Cortex of kidney (tissue), 1 donor: ENCODE measurements at places on chromosomes 11 and 22.

- DNase-seq, result no peak
Observed at GRCh38 chr22:37665487-37665886, 7.0 kb downstream of the PDXP start.

- DNase-seq, result no peak
Observed at GRCh38 chr11:5631417-5631816, 6.6 kb downstream of the TRIM34 start.

- no peak for DNase-seq
Observed at GRCh38 chr11:83713708-83714107, 427.5 kb upstream of the CCDC90B start.

GRCh38 chr11:27024865-27025264 is 15.8 kb upstream of the BBOX1 start:
- DNase-seq, result no peak

DNA sequence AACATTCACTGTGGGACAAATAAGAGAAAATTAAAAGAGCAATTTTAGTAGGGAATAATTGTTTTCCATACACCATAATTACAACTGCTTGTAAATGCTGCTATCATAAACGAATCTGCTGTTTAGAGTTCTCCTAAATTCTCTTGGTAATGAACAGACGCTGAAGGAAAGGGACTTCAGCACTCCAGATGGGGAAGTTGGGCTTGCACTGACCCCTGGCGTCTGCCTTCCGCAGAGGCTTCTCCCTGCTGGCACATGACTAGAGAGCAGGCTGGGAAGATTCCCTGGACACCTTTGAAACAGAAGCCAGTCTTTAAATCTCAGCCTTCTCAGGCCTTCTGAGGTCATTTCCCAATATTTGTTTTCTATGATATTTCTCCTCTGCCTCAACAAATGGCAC is 84.1 kb downstream of the NXPE2 start:
- no peak for DNase-seq

GRCh38 chr11:64754124-64754918 is 5.5 kb downstream of the PYGM start:
- no peak for DNase-seq

DNA sequence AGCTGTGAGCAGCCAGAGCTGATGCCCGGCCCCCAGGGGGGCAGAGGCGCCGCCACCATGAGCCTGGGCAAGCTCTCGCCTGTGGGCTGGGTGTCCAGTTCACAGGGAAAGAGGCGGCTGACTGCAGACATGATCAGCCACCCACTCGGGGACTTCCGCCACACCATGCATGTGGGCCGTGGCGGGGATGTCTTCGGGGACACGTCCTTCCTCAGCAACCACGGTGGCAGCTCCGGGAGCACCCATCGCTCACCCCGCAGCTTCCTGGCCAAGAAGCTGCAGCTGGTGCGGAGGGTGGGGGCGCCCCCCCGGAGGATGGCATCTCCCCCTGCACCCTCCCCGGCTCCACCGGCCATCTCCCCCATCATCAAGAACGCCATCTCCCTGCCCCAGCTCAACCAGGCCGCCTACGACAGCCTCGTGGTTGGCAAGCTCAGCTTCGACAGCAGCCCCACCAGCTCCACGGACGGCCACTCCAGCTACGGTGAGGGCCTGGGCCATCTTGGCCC is 6.1 kb downstream of the CDC42EP1 start:
- no peak for DNase-seq

DNA sequence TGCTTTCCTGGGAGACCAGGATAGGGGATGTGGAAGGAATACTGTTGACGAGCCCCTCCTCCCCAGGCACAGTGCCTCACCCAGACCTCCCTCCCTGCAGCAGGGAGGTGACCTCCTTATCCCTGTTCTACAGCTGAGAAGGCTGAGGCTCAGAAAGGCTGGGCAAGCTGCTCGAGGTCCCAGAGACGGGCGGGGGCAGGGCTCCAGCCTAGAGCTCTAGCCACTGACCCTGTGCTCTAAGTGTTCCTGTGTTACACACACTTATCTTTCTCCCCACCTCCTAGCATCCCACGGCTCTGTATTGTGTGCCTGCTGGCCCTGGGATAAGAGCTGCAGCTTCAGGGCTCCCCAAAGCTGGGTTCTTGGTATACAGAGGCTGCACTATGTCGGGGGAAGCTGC is 7.9 kb downstream of the CCDC134 start:
- DNase-seq, result no peak

DNA sequence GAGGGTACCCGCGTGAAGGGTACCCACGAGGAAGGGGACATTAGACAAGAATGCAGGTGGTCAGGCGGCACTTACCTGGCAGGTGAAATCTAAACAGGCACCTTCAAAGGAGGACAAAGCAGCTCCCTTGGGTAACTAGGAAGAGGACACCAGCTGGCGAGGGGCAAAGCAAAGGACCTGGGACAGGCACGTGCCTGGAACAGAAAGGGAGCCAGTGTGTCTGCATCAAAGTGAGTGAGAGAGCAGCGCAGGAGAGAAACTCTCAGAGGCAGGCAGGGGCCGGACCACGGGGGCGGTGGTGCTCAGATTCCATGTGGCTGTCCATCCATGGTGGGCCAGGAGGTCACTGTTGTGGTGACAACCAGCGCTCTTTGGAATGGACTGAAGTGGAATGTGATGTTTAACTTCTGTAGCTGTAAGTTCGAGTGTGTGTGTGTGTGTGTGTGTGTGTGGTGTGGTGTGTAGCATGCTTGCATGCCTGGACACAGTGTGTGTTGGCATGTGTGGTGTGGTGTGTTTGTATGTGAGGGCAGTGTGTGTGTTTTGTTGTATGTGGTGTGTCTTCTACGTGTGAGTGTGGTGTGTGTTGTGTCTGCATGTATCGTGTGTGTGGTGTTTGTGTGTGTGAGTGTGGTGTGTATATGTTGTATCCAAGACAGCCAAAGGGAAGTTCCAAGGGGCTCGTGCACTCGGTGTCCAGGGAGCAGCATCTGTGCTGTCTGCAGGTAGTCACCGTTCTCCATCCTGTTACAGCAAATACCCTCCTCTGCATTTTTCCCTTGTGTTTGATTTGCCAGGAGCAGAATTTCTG is 86.4 kb downstream of the CDKN1C start:
- DNase-seq, result no peak

GRCh38 chr11:110468121-110468520 is 38.4 kb downstream of the FDX1 start:
- DNase-seq, result no peak

- no peak for DNase-seq
Observed at GRCh38 chr11:64126796-64127195, 39.1 kb downstream of the MACROD1 start.

DNA sequence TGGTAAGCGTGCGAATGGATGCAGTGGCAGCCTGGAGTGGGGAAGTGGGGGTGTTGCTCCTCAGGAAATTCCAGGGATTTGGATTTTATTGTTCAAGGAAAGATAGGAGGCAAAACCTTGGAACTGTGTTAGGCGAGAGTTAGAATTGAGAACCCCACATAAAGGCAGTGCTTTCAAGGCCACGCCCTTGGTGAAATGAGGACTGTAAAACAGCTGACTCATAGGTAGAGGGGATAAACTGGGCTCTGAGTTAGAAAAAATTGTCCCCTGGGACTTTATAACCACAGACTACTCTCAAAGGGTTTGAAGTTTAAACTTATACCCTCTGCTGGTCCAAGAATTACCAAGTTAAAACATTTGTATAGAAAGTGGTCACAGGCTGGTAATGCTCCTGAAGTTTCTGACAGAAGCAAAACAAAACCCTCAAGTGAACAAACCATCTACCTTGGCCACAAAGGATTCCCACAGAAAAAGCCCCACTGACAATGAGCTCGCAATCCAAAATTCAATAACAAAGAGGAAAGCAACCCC is 250.3 kb upstream of the TBCEL start:
- DNase-seq, result no peak

GRCh38 chr11:8989453-8989852 is 14.3 kb downstream of the NRIP3 start:
- DNase-seq, result no peak

DNA sequence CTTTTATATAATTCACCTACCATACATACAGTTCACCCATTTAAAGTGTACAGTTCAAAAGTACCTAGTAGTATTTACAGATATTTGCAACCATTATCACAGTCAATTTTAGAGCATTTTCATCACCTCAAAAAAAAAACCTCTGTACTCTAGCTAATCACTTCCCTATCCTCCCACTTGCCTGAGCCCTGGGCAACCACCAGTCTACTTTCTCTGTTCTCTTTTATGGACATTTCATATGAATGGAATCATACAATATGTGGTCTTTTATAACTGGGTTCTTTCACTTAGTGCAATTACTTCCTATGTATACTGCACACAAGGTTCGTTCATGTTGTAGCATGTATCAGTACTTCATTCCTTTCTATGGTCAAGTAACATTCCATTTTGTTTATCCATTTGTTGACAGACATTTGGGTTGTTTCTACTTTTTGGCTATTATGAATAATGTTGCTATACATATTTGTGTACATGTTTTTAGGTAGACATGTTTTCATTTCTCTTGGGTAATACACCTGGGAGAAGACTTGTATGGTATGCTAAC is 17.8 kb upstream of the NEU3 start:
- no peak for DNase-seq

DNA sequence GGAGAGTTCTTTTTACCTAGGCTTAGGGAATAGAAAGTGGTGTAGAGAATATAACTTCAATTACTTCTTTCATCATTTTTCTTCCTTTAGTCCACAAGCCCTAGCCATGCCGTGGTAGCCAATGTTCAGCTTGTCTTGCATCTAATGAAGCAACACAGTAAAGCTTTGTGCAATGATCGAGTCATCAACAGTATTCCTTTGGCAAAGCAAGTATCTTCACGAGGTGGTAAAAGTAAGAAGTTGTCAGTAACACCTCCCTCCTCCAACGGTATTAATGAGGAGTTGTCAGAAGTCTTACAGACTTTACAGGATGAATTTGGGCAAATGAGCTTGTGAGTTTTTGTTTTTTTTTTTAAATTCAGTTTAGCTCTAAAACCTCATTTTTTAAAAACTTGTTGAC is 37.4 kb downstream of the CEP57 start:
- DNase-seq, result no peak

- DNase-seq, result no peak
Observed at GRCh38 chr22:27537501-27537900, 264.1 kb downstream of the MN1 start.

- no peak for DNase-seq
Observed at GRCh38 chr11:132631989-132632388, 900.3 kb downstream of the OPCML start.

GRCh38 chr11:18974192-18974591 is 35.0 kb upstream of the MRGPRX1 start:
- DNase-seq, result no peak

DNA sequence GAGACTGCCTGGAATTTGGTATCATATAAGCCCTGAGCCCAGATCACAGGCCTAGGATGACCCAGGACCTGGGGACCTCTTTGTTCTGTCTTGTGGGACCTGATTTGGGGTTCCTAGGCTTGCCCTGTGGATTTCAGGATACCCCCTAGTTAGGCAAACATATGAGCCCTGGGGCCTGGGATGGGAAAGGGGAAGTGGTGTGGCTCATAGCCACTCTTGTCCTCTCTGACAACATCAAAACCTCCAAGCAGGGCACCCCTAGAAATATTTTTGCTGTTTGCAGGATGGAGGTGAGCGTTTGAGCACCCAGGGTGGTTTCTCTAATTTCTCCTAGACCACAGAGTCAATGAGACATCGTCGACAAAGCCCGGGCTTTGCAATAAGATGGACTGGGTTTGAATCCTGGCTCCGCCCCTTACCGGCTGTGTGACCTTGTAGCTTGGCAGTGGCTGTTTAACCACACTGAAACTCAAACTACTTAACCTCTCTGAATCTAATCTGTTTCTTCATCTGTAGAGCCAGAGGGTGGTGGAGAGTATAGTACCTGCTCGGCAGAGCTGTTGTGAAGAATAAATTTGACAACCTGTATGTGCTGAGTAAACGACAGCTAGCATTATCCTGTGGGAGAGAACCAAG is 5.3 kb upstream of the LRRC10B start:
- DNase-seq, result no peak

GRCh38 chr22:28222976-28223745 is 304.1 kb upstream of the PITPNB start:
- no peak for DNase-seq

GRCh38 chr11:831961-832528 is 707 bp upstream of the CD151 start:
- no peak for DNase-seq

DNA sequence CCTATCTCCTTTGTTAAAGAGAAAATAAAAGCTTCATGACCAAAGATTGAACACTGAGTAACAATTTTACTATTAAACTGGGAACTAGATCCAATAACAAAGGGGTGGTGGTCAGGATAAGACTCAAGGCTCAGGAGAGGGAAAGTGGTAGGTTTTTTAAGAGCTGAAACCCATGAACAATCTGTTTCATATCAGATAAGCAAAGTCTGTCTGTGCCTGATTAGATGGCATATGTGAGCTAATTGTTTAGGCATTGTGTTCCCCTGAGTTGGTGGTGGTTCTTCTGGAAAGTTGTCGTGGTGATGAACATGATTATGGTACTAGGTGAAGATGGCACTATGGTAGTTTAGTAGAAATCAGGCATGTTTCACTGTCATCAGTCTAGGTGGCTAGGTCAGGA is 24.4 kb downstream of the USP47 start:
- no peak for DNase-seq

GRCh38 chr11:95764267-95764898 is 25.2 kb downstream of the FAM76B start:
- DNase-seq, result no peak

GRCh38 chr11:75873417-75874221 is 58.6 kb downstream of the UVRAG start:
- DNase-seq, result no peak

- no peak for DNase-seq
Observed at GRCh38 chr22:27394806-27395404, 406.7 kb downstream of the MN1 start.

DNA sequence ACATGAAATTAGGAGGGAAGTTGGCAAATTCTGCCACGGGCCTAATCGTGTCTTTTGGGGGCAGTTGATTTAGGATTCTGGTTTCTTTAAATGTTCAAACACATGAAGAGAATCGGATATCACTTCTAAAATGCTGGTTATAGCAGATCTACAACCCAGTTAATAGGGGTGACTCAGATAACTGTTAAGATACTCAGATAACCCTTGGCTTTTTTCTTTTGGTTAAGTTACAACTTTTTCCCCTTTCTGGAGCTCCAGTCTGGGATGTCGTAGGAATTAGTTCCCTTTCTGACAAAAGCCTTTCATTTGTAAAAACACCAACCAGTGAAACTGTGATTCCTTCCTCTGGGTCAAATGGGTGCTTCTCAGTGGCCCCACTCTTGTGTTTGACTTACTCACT is 976 bp downstream of the DEPDC7 start:
- no peak for DNase-seq

GRCh38 chr11:47007579-47007978 is 71.0 kb downstream of the CSTPP1 start:
- no peak for DNase-seq
